NCI-H748 treated with DMSO at 0.1 percent for 48 hours (cell line): ENCODE measurements at places on chromosomes 1 and 21.
A peak's percentile ranks its signal among the peaks of the same experiment; 100 is the strongest.

DNA sequence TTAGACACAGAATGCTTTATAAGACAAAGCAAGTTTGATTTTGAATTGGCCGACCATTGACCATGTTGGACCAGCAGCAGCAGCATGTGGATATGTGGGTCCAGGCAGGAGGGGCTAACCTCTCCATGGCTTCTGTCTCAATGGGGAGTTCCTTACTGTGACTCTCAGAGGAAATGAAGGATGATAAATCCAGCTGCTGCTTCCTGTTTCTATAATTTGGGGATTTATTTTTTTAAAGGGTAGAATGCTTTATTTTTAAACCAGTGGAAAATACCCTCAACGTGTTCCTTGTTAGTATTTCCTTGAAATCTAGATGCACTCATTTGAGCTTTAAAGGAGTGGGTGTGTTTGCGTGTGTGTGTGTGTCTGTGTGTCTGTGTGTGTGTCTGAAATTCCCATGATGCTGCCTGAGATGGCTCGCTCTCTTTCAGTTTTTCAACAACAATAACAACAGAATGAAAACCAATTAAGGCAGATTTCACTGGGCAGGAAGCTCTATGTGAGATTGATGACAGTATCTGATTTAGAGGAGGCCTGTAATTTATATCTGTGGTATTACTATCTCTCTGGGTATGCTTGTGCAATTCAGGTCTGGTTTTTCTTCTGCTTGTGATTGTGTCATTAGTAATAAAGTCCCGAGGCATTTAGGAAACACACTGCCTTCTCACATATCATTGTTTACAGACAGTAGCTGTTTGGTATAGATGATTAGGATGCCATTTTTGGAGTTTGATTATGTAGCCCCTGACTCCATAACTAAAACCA, 86.1 kb upstream of the ZNF326 start:
- no peak for DNase-seq

DNA sequence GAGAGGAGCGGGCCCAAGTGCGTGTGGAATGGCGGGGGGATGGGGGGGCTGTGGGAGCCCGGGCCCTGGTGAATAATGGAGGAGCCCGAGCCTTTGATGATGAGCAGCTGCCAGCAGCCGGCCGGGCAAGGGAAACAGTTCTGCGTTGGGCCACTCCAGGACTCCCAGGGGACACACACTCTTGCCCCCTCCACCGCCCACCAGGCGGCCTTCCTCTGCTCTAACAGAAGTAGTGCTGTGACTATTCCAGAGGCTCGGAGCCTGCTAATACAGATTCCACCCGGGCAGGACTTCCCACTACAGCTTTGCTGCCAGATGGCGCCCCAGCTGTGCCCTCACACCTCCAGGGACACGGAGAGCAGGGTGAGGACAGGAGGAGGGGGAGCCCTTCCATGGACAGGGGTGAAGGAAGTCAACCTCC, 48.2 kb upstream of the LRP8 start:
- DNase-seq = no peak

- no peak for DNase-seq
These were observed 39.6 kb downstream of the SDC3 start for GRCh38 chr1:30868833-30869435.

- DNase-seq = no peak
These were observed 23.4 kb upstream of the IKBKE start for GRCh38 chr1:206446688-206447421.

DNA sequence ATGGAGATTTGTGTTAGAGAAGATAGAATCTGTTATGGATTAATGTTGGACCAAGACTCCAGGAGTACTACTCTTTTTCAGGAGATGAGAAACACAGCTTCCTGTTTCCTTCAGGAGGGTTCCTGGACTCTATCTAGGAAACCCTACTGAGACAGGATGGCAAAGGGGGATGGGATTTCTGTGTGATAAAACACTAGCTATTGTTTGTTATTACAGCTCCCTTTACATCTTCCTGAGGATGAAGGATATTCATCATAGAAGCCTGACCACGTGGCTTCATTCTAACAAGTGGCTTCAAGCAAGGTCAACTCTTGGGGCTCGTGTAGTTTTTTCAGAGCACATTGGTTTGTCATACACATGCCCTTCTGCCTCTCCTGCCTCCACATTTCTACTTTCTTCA, 33.3 kb downstream of the RGL1 start:
- no peak for DNase-seq

GRCh38 chr1:9758559-9759121, 65.1 kb downstream of the CLSTN1 start:
- DNase-seq = no peak

GRCh38 chr1:180415985-180416633, 86.3 kb downstream of the ACBD6 start:
- peak; percentile 31 for DNase-seq

DNA sequence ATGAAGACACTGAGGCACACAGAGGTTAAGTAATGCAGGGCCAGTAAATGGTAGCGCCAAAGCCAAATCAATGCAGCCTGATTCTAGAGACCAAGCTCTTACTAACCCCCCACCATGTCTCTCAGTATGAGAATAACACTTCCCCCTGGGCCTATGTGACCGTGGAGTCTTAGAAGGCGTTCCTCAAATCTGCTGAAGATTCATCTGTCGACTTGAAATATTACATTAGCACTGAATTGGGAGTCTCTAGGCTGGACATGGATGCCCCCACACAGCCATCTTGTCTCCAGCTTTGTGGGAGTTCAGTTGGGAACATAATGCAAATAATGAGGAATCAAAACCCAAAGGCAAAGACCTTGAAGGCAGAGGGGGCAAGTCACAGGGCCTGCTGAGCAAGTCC, 117.9 kb upstream of the HMGB4 start:
- no peak for DNase-seq

- DNase-seq = no peak
These were observed 514 bp downstream of the AGL start for GRCh38 chr1:99850459-99851291.

DNA sequence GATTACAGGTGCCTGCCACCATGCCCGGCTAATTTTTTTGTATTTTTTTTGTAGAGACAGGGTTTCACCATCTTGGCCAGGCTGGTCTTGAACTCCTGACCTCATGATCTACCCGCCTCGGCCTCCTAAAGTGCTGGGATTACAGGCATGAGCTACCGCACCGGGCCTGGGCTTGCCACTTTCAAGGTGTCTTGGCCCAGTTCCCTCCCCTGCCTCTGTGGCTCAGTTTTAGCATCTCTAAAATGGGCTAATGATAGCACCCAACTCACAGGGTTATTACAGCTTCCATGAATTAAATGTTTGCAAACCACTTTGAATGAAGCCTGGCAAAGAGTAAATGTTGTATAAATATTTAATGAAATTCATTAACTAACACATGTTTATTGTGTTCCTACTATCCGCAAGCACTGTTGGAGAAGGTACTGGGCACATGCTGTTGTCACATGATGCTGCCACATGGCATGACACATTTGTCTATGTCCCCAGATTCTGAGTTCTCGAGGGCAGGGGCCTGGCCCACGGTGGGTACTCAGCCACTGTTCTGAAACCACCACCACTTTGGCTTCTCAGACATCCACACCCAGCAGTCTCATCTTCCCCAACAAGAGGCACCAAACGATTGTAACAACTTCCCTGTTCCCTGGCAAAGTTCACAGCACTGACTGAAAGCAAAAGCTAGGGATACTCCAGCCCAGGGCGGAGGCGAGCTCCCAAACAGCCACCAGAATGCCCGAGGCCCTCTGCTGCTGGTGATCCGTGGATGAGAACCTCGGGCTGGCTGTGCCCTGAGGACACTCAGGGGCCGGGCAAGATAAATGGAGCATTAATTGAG, 9.7 kb downstream of the IFFO2 start:
- DNase-seq = no peak

- no peak for DNase-seq
These were observed 590.3 kb downstream of the PTPRU start for GRCh38 chr1:29826646-29827045.

DNA sequence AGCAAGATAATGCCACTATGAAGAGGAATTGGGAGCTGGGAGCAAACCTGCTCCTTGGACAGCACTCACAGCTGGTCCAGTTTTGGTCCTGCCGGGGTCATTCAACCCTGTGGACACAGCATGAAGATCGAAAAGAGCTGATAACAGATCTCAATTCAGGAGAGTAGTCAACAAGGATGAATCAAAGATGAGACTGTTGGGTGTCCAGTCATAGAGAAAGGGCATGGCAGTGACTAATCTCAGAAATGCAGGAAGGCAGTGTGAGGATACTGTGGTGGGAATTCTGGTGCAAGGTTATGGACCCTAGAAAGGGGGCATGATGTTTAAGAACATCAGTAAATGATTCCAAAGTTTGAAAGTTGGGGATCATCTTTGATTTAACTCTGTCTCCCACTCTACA, 261.4 kb upstream of the ZP4 start:
- DNase-seq = no peak

DNA sequence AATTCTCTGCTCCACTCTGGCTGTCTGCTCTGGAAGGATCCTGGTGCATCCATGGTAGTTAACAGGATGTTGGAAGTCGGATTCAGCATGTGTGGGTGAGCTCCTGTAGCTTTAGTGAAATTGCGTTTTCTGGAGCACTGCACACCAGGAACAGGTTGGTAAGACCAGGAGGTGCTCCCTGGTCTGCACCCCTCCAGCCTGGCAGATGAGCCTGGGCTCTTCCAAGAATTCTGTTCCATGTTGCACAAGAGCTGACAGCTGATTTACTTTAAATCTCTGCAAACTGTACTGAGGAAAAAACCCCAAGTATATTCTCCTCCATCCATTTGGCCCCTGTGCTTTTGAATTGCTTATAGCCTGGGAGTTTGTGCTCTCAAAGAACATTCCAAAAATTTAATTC, 33.7 kb downstream of the KCNK1 start:
- DNase-seq = no peak

GRCh38 chr1:53176452-53177208, 20.0 kb upstream of the CPT2 start:
- peak; percentile 33 for DNase-seq

- DNase-seq = no peak
These were observed 5.1 kb upstream of the PTPRC start for GRCh38 chr1:198633675-198634121.
